NCI-H524 (cell line): ENCODE measurements at places on chromosomes 3 and 15.

DNA sequence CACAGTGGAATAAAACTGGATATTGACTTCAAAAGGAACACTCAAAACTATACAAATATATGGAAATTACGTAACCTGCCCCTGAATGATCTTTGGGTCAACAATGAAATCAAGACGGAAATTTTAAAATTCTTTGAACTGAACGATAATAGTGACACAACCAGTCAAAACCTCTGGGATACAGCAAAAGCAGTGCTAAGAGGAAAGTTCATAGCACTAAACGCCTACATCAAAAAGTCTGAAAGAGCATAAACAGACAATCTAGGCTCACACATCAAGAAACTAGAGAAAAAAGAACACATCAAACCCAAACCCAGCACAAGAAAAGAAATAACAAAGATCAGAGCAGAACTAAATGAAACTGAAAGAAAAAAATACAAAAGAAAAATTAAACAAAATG, 46.6 kb downstream of the DNAAF4 start:
- DNase-seq, result no peak

- no peak for DNase-seq
These were observed 13.7 kb downstream of the ZIC1 start for GRCh38 chr3:147422601-147423536.

DNA sequence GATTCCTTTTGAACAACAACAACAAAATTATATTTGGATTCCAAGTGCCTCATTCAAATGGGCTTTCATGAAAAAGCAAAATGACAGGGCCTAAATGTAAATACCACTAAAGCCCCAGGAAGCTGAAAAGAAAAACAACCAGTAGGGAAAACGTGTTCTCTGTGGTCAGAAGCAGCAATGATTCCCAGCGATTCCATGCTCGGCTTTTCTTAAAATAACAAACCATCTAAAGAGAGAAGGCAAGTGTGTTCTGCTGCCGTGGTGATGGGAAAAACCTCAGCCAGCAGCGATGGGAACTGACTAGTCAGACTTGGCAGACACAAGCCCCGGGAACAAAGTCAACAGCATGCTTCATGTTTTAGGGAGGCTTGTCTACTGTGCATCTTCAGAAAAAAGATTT, 153.6 kb downstream of the TNIK start:
- no peak for DNase-seq

DNA sequence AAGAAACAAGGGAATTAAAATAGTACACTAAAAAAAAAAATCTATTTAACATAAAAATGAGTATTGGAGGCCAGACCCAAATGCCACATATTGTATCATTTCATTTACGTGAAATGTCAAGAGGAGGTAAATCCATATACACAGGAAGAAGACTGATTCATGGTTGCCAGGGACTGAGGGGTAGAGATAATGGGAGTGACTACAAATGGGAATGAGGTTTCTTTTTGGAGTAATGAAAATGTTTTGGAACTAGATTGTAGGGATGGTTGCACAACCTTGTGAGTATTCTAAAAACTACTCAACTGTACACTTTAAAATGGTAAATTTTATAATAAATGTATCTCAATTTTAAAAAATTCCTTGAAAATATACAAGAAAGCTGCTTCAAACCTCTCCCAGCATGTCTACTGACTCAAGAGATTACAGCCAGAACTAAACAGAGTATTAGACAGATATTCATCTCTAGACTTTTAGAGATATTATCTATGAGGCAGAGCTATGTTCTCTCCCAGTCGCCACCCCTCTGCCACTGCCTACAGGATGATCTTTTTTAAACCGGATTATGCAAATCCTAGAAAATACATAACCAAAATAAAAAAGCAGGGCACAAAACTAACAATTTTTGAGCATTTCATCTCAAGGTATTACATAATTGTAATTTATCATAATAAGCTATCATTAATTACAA, 6.2 kb downstream of the HLTF start:
- DNase-seq, result peak; percentile 3

DNA sequence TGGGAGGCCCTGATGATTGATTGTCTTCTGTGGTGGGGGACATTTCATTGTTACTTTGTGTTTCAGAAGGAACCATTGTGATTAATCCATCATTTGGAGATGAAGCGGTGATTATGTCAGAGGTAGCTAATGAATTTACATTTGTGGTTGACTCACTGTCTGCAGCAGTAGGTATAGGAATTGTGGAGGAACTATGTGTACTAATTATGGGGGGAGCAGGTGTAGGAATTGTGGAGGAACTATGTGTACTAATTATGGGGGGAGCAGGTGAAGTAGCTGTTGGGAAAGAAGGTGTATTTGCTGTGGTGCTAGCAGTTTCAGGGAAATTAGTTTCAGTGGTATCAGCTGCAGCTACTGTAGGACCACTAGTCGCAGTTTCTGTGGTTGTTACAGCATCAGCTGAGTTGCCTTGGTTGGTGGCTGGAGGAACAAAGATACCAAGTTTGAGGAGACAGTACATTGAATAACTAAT, 6.9 kb downstream of the MUC13 start:
- no peak for DNase-seq

GRCh38 chr3:117660941-117661817, 951.6 kb downstream of the TUSC7 start:
- DNase-seq, result no peak

DNA sequence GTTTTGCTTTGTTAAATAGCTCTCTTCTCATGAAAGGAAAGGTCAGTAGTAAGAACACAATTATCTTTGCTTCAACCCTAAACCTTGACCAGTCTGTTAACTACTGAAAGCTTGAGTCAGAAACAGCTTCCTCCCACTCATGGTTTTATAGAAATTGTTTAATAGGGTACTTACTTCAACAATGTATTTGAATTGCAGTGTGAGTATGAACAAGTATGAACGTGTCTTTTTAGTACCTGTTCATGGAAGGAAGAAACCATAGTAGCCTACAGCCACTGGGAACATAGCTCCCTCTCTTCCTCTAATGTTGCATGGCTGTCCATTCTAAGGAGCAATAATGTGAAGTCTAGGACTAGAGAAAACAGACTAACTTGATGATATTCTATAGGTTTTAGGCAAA, 311.0 kb downstream of the MCTP2 start:
- no peak for DNase-seq

- no peak for DNase-seq
These were observed 24.4 kb upstream of the COPG1 start for GRCh38 chr3:129224984-129225393.
